Stimulated activated CD4-positive, alpha-beta T cell treated with anti-CD3 and anti-CD28 coated beads, Interleukin-15, amount 100 ng/mL, for 48 hours (primary cell): ENCODE measurements at places on chromosomes 3 and 15.

DNA sequence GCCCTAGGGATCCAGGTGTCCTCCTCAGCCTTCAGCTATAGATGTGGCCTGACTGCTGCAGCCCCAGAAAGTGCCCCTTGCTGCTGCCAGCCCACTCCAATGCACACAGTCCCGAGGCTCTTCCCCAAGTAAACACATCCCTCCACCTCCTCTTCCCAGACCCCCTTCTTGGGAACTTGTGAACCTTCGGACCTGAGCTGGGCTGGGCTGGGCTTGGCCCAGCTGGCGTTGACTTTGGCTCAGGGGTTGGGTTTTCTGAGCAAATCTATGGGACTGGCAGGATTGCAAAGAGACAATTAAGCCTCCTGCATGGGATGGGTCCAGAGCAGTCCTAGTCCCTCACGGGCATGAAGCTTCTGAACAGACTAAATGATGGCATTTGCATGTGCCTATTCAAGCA lies 14.7 kb downstream of the VIPR1 start:
- DNase-seq, result no peak

DNA sequence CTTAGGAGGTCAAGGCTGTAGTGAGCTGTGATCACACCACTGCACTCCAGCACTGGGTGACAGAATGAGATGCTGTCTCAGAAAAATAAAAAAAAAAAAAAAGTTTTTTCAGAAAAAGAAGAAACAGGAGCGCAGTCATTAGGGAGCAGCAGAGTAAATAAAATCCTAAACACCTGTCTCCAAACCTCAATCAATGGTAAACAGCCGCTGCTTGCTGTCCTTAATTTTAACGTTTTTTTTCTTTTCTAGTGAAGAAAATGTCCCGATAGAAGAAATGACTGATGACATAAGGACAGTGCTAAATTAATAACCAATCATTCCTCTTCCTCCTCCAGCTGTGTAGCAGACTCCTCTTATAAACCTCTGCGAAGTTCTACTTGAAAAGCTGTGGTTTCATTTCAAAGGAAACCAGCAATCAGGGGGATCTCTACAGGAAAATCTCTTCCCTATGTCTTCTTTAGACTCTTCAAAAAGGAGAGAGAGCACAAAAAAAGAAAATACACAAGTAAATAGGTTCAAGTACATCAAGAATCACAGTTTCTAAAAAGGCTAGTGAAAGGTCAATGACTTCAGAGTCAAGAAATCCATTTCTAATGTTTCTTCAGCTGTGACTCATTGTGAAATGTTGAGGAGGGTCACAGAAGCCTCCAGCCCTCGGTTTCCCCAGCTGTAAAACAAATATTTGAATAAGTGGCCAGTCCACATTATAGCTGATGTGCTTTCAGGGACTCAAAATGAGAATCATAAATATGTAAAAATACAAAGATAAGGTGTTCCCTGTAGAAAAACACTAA lies 127.6 kb downstream of the TMCO5A start:
- no peak for DNase-seq

DNA sequence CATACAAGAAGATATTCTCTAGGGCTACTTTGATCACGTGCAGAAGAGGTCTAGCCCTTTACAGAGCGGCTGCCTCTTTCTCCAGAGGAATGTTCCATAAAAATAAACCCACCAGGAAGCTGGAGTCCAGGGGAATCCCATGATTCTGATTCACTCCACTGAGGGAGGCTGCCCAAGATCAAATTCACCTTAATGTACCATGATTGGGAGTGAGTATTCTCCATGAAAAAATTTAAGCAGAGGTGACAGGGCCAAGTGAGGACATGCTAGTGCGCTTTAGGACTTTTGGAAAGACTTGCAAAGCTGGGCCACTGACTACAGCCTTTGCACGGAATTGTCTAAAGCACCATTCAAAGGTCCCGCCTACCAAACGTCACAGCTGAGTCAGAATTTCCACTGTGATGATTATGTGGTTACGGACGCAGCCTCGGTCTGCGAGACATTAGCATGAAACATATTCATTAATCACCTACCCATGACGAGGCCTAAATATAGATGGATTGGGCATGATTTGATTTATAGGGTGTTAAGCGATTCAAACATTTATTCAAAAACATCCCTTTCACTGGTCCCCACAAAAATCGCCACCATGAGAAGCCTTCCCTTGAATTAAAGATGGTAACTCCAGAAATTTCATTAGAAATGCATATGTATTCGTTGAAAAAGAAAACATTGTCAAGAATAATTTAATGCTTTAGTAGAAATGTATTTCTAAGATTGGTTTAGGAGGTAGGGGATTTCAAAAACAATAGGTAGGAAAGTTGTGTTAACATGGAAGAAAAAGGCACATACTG lies 152.6 kb downstream of the GREM1 start:
- peak; percentile 6 for DNase-seq

DNA sequence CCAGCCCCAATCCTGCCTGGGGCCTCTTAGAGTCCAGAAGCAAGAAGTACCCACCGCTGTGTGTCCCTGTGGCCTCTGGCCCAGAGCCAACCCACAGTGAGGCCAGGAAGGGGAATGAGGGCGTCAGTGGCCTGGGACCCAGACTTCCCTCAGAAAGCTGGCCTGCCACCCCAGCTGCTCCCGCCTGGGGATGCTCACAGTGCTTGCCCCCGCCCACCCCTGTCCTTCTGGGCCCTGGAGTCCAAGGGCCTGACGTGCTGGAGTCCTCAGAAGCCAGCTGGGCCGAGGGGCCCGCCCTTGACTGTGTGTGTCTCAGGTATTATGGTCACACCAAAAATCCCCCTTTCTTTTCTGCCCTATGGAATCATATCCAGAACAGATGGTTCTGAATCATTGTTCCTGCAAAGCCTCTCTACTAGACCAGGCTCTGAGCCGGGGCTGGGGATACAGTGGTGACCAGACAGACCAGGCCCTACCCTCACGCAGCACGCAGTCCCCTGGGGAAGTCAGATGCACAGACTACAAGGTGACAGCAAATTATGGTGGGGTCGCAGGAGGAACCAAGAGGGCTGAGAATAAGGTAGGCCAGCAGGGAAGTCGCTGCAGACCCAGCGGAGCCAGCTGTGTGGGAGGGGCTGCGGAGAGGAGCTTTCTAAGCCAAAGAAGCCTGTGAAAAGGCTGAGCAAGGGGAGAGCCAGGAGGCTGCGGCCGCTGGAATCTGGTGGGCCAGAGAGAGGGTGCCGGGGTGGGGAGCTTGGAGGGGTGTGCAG lies 99.1 kb downstream of the VGLL4 start:
- DNase-seq, result no peak

DNA sequence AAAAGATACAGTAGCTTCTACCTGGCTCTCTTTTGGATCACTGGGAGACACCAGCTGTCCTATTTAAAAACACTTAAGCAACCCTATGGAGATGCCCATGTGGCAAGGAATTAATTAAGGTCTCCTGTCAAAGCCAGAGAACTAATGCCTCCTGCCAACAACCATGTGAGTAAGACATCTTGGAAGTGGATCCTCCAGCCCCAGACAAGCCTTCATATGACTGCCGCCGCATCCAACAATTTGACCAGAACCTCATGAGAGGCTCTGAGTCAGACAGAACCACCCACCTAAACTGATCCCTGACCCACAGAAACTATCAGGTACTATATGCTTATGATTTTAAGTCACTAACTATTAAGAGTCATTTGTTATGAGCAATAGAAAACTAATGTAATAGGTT lies 22.3 kb downstream of the IFT80 start:
- DNase-seq, result no peak

DNA sequence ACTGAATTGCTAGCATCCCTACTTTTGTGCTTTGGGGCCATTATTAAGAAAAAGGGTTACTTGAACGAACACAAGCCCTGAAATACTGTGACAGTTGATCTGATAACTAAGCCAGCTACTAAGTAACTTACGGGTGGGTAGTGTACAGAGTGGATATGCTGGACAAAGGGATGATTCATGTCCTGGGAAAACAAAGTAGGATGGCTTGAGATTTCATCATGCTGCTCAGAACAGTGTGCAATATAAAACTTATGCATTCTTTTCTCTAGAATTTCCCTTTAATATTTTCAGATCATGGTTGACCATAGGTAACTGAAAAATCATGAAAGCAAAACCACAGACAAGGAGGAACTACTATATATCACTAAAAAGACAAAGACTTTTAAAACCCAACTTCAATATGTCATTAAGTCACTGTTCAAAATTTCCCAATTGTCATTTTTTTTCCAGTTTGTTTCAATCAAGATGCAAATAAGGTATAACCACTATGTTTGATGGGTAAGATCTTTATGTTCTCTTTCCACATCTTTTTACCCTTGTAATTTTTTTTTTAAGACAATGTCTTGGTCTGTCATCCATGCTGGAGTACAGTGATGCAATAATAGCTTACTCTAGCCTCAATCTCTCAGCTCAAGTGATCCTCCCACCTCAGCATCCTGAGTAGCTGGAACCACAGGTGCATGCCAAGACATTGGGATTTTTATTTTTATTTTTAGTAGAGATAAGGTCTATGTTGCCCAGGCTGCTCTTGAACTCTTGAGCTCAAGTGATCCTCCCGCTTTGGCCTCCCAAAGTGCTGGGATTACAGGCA lies 67.7 kb downstream of the IFT80 start:
- DNase-seq, result no peak

DNA sequence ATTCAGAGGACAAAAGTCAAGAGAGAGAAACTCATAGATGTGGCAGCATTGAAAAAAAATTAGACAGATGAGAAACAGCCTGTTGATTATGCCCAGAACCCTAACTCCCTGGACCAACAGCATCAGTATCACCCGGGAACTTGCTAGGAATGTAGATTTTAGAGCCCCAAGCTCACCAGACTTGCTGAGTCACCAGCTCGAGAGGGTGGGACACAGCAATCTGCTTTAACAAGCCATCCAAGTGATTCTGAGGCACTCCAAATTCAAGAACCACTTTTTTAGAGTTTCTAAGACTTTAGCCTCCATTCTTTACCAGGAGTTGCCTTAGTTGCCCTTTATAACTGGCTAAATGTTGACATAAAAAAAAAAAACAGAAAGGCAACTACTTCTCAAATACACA lies 70.9 kb downstream of the CGGBP1 start:
- no peak for DNase-seq

DNA sequence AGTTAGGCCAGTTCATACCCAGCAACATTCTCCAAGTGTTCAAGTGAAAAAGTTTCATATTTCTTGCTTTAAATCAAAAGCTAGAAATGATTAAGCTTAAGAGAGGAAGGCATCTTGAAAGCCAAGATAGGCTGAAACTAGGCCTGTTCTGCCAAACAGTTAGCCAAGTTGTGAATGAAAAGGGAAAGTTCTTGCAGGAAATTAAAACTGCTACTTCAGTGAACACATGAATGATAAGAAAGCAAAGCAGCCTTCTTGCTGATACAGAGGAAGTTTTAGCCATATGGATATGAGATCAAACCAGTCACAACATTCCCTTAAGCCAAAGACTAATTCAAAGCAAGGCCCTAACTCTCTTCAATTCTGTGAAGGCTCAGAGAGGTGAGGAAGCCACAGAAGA lies 274.7 kb downstream of the TUSC7 start:
- no peak for DNase-seq

- DNase-seq, result no peak
Measured at GRCh38 chr3:160065282-160065681, 76.6 kb downstream of the IL12A start.

GRCh38 chr3:94548581-94549316 lies 485.9 kb downstream of the NSUN3 start:
- DNase-seq, result no peak

DNA sequence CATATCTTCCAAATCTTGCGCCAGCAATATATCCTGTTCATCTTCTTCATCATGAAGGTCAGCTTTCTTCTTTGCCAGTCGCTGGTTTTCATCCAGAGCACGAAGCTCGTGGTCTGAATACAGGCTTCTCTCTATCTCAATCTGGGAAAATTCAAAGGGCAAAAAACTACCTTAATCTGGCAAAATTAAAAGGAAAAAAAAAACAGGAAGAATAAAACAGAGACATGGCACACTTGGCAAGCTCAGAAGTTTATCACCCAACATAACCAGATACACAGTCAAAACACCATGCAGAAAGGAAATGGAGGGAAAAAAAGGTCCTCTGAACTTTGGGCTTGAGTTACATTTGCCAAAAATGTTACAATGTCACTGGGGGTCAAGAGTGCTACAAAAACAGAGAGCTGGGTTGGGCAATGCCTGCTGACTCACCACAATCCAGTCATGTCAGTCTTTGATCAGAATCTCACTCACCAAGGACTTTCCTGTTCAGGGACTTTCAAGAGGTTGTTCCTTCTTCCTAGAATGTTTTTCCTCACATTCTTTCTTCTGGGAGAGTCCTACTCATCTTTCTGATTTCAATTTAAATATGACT lies 1.5 kb downstream of the MRPL46 start:
- DNase-seq, result peak; percentile 27

DNA sequence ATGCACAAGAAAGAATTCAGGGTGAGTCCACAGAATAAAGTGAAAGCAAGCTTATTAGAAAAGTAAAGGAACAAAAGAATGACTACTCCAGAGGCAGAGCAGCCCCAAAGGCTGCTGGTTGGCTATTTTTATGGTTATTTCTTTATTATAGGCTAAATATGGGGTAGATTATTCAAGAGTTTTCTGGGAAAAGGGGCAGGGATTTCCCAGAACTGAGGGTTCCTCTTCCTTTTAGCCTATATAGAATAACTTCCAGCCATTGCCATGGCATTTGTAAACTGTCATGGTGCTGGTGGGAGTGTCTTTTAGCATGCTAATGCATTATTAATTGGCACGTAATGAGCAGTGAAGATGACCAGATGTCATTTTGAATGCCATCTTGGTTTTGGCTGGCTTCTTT lies 13.6 kb downstream of the GLDN start:
- DNase-seq, result no peak

DNA sequence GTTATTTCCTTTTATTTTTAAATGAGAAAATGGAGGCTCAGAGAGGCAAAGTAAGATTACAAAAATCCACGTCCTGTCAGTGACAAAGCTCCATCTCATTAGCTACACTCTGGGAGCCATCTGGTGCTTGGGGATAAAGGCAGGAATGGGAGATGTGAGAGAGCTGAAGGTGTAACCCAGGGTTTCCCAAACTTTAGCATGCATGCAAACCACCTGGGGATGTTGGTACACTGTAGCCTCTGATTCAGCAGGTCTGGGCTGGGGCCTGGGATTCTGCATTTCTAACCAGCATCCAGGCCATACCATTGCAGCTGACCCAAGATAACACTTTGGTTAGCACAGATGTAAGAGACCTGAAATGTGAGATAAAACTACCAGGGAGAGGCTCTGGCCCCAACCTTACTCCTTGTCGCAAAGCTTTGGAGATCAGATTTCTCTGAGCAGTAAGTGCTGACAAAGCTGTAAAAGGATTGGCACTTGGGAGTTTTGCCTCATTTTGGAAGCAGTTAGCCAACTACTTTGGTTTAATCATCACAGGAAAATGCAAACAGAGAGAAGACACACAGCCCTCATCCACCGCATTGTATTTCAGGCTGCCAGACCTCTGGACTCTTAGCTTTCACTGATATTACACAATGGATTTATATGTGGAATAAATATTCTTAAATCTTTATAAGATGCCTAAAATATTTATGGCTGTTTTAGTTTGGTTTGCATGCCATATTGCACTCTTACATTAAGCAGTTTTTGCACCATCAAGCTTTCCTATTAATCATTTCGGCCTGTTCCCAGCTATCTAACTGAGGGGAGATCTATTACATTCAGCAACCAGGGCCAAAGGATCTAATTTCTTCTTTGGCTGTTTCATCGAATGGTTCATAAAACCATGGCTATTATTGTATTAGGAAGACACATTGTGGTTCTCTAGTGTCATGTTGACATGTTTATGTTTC lies 263.0 kb downstream of the EBLN2 start:
- DNase-seq, result no peak
